ENCODE measurements at places on chromosomes 11 and 22.

DNA sequence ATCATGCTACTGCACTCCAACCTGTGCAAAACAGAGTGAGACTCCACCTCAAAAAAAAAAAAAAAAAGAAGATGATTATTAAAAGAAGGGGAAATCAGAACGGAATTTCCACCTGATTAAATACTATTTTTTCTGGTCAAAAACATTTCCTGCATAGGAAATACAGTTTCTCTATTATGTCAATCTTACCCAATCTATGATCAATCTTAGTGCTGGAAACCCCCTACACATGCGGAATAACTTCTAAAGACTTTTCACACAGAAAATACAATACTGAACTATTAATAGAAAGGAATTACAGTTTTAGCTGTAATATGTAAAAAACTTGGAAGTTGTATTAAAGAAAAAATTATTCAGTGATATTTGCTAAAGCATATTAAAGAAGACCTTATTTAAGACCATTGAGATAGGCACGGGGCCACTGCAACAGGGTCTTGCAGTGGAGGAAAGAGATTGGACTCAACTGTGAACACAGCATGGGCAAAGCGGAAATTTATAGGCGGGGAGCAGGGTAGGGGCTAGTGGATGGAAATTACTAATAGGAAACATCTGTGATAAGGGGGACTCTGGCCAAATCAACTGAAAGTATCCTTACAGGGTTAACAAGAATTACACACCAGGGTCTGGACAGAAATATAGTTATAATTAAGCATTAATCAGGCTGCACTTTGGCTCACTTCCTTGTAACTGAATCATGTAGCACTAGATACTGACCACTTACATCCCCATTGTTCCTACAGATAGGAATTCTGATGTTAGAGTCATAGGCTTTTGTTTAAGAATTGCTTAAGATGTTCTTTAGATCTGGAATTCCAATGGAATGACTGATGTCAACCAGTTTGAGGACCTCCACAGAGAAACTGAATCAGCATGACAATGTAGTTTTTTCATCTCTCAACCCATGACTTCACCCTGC is 411.5 kb upstream of the DDI1 start:
- DNase-seq = peak; percentile 98

DNA sequence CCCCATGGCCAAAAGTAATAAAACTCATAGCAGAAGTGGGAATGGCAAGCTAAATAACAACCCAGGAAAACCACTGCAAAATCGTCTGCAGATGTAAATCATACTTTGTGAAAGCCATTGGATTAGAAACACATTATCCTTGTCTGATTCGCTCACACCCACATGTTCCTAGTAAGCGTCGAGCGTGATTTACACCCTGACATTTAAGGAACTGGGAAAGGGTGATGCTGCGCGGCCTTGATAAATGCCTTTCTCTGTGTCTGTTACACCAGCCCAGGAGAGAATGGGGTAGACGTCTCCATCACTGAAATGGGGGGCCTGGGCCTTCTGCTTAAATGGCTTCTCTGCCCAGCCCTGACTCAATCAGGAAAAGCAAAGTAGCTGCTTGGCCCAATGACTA is 162.7 kb downstream of the NTM start:
- peak; percentile 26 for DNase-seq

DNA sequence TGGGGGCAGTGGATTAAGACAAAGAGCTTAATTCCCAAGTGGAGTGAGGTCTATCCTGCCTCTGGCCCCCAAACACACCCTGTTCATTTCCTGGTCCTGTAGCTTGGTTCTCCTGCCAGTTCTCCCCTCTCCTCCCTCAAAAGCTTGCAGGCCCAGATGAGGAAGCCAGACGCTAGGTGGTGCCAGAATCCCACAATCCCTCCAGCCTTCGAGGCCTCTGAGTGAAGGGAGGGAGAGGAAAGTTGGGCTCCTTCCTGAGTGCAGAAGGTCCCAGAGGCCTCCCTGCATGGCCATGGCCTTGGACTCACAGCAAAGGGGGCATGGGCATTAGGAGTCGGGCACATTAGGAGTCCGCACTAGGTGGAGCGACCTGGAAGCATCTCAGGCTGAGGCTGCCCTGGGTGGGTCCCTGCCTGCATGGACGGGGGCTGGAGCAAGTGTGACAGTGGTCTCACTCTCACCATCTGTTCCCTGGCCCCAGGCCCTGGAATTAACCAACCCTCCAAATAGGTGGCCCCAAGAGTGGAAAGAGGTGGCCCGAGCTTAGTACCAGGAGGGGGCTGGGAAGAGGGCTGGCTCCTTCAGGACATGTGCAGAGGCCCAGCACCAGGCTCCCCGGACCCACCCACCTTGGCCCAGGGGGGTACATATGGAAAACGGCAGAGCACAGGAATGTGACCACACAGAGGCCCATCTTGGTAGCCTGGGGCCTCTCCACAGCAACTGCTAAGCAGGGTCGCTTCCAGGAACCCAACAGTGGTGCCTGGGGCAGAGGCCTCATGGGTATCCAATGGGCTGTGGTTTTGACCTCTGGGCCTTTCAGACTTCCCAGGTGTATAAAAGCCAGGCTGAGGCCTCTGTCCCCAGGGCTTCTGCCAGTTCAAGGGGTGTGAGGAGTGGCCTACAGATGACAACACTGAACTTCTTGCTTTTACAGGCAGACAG is 5.2 kb downstream of the FXYD2 start:
- DNase-seq = peak; percentile 70

- DNase-seq = peak; percentile 42
Measured at GRCh38 chr11:30143098-30143705, 87.6 kb upstream of the FSHB start.

Measured in fibroblast of skin of right biceps (primary cell).